ENCODE measurements at places on chromosomes 3 and 15.

- no peak for DNase-seq
These were observed 40.2 kb upstream of the MAPKBP1 start for GRCh38 chr15:41734079-41734478.

DNA sequence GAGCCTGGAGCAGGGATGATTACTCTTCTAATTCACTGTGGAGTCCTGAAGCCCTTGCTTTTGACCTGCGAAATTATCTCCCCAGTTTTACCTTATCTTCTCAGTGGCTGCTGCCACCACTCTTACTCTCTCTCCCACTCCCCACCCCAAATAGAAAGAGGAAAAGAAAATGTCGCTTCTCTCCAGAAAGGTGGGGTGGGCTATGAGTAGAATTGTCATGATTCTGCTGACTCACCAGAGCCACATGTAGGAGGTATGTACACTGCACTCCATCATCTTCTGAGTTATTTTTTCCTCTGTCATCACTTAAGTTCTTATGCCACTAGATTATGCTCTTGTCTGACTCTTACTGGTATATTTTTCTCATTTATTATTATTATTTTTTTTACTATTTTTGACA, 43.9 kb upstream of the TMEM158 start:
- no peak for DNase-seq

GRCh38 chr3:50324351-50325112, 2.0 kb upstream of the HYAL2 start:
- peak; percentile 78 for DNase-seq

DNA sequence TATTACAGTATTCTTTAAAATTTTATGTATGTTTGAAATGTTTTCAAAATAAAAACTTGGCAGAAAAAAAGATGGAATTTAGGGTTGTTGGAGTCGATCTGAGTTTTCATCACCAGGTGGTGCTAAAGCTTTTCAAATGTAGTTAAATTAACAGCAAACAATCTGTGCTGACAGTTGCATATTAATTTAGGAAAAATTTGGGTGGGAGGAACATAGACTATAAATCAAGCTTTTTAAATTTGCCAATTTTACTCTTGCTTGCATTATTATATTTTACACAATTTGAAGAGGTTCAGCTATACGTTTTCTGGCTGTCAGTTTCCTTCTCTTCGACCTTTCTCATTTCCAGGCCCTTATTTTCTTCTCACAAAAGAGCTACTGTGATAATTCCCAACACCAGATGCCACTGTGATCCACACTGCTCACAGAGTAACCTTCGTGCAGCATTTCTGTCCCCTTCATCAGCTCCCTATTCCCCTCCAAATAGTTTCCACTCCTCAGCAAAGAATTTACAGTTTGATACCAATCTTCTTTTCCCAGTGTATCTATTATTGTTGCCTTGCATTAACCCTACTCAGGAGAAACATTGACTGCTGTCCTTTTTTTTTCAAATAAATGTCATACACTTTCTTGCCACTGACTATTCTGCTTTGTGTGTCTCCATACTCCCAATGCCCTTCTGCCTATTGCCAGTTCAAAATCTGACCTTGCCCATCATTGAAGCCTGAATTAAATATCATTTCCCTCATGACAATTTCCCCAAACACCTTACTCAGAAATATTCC, 53.4 kb upstream of the EIF5A2 start:
- DNase-seq = peak; percentile 58

DNA sequence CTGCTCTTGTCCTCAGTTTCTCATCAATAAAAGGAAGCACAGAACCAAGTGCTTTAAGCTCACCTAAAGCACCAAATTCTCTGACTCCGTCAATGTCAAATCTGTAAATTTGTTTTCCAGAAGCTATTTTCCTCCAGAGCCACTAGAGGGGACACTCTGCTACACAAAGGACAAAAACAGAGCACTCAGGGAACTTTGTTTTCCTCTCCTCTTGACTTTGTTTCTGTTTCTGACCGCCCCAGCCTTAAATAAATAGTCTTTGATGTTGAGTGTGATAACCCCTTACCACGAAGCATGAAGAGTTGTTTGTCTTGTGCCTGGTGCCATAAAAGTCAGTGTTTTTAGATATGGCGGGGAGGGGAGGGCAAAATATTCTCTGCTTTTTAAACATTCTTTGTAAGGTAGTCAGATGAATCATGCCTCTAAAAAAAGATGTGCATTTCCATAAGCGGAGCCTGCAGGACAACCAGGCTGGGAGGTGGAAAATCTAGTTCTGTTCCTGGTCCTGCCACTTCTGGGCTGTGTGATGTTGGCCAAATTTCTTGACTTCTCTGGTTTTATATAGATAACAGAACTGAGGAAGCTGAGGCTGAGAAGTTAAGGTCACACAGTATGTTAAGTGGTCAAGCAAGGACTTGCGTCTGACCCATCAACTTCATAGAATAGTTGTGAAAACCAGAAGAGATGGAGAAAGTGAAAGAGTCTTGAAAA, 7.3 kb upstream of the ZBTB38 start:
- DNase-seq = peak; percentile 69

DNA sequence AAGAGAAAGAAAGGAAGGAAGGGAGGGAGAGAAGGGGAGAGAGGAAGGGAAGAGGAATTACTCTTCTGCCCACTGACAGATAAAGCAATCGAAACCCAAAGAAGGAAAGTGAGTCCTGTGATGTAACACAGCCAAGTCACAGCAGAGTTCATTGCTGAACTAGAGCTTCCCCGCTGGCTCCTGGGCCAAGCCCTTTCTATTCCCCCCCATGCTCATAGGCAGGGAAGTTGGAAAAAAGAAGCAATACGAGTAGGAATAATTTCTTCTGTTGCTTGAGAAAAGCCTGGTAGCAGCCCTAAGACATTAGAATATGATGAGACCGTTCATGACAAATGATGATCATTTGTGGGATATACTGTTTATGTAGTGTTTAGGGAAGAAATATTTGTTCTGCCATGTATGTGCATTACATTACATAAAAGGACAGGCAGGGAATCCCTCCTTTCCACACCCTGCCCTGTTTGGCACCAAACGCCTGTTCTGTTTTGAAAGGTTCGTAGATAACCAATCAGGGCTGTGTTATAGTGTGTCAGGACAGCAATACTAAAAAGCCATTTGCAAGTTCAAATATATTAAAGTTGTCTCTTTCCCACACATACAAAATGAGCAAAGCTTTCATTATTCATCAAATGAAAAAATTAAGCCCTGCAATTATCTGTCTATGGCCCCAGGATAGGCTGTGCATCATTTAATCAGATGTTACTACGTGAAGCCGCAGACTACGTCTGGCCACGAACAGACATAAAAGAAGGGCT, 111.0 kb upstream of the TRPM1 start:
- DNase-seq = no peak

DNA sequence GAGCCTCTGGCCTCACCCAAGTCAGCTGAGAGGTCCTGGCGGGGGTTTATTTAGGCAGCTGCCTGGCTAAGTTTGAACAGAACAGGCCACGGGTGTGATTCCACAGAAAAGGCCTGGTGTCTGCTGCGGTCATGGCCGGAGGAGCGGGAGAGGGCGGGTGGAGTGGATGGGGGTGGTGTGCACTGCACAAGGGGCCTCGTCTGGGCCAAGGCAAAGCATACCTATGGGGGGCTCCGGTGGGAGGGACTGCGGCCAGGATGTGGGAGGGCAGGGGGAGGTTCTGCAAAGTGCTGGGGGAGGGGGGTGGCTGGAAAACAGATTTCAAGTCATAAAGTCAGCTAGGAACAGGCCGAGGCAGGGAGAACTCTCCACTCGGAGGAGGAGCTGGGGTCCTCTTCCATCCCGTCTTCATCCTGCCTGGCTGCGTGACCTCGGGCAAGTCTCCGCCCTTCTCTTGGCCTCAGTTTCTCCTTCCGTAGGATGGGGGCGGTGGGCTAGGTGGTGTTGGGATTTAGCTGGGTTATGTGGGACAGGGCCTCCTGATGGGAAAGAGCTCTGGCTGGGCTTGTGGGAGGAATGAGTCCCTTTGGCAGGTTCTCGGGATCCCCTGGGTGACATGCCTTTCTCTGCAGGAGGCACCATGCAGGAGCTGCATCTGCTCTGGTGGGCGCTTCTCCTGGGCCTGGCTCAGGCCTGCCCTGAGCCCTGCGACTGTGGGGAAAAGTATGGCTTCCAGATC, 878 bp downstream of the ISLR start:
- no peak for DNase-seq

- no peak for DNase-seq
These were observed 61.9 kb downstream of the SCAPER start for GRCh38 chr15:76843269-76843668.

DNA sequence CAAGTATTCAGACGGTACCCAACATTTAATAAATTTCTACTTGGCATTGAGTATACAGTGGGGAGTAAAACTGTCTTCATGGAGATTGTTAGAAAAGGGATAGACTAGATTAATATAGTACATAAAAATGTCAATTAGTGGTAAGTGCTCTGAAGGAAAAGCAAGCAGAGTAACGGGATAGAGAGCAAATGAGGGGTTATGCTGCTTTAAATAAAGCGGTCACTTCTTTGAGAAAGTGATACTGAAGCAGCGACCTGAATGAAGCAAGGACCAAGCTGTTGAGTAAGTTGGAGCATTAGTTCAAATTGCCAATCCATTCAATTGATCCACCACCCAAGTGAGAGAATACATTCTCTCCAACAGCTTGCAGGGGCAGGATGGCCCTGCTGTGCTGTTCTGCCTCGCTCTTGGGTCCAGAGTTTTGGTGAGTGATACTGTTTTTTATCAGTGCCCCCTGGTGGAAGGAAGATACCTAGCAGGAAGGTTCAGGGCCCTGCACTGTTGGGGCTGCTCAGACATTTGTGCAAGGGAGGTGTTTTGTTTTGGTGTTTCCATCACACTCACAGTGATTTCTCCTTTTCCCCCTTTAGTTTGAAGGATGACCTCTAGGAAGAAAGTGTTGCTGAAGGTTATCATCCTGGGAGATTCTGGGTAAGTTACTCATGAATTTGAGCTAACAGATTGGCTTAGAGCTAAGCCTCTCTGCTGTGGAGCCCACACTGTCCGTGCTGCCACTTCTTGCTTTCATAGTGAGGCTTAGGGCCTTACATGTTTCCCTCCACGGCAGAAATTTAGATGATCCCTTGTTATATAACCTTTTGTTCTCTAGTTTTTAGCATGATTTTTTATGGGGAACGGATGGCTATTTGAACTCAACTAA, 69.0 kb downstream of the RAB7A start:
- peak; percentile 49 for DNase-seq

DNA sequence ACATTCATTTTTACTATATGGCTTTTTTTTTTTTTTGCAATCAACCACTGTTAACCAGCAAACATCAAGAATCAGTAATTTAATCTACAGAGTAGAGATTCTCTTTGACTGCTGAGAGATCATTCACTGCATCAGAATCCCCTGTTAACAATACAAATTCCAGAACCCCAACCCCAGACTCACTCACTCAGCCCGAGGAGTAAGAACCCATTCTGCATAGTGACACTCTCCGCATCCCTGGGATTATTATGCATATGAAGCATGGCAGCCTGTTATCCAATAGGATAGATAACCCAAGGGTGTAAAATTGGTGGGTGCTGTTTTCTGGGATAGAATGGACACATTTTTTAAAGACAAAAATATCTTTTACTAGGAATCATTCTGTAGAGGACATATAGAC, 76.3 kb upstream of the CCDC39 start:
- DNase-seq = no peak

- no peak for DNase-seq
These were observed 443.9 kb downstream of the DIPK2A start for GRCh38 chr3:144415492-144415891.

- no peak for DNase-seq
These were observed 58.4 kb downstream of the SLC12A8 start for GRCh38 chr3:125154110-125154509.

GRCh38 chr3:152314677-152315353, 46.1 kb downstream of the MBNL1 start:
- no peak for DNase-seq

- DNase-seq = no peak
These were observed 272.6 kb downstream of the SUCLG2 start for GRCh38 chr3:67381667-67382272.

DNA sequence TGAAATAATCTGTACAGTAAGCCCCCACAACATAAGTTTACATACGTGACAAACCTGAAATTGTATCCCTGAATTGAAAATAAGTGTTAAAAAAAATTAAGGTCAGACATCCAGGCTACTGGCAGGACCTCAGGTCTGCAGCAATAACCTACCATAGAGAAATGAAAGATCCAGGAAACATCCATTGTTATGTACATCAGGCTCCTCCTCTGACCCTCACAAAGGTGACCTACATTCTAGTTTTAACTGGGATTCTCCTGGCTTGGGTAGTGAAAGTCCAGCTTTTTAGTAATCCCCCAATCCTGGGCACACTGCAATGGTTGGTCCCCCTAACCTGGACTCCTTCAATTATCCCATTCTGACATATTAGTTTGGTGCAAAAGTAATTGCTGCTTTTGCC, 749.6 kb upstream of the LMCD1 start:
- DNase-seq = no peak

- DNase-seq = no peak
These were observed 45.6 kb downstream of the HHLA2 start for GRCh38 chr3:108341911-108342310.

- no peak for DNase-seq
These were observed 516.1 kb downstream of the AGBL1 start for GRCh38 chr15:86595741-86596140.

DNA sequence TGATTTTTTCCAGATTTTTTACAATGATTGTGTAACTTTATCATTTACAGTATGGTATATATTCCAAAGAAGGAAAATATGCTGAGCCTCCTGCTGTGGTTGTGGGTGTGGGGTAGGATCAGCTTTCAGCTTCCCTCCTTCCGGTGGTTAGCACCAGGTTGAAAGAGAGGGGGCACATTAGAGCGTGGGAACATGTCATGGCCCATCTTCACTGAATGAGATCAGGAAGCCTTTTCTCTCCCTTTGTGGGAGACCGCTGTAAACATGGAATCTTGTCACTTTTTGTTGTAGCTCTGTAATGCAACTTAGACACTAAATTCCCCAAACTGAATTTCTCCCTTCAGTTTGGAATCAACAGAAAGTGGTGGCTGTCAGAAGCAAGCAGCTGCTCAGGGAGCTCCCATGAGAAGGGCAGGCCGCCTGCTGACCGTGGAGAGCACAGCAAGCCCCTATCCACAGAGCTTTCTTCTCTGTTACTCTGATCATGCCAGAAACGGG, 86.7 kb upstream of the LIMD1 start:
- DNase-seq = no peak

- DNase-seq = no peak
These were observed 54.0 kb downstream of the MOBP start for GRCh38 chr3:39521456-39521855.

- DNase-seq = no peak
These were observed 520 bp downstream of the ZNF654 start for GRCh38 chr3:88059380-88060170.

DNA sequence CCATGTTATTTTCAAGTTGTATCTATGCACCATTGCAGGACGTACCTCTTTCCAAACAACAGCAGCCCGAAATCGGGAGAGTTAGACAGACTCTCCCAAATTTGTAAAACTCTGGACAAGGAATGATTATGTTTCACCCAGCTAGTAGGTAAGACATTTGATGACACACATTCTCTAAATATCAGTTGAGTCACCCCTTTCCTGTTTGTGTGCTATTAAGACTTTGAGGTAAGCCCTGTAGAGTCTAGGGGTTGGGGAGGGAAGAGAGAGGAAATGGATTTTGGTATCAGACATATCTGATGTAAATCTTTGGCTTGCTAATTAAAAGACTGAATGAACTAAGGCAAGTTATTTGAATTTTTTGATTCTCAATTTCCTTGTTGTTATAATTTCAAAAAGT, 999.0 kb downstream of the TUSC7 start:
- no peak for DNase-seq
